ENCODE measurements at places on chromosomes 2 and 18.
A peak's percentile ranks its signal among the peaks of the same experiment; 100 is the strongest.

DNA sequence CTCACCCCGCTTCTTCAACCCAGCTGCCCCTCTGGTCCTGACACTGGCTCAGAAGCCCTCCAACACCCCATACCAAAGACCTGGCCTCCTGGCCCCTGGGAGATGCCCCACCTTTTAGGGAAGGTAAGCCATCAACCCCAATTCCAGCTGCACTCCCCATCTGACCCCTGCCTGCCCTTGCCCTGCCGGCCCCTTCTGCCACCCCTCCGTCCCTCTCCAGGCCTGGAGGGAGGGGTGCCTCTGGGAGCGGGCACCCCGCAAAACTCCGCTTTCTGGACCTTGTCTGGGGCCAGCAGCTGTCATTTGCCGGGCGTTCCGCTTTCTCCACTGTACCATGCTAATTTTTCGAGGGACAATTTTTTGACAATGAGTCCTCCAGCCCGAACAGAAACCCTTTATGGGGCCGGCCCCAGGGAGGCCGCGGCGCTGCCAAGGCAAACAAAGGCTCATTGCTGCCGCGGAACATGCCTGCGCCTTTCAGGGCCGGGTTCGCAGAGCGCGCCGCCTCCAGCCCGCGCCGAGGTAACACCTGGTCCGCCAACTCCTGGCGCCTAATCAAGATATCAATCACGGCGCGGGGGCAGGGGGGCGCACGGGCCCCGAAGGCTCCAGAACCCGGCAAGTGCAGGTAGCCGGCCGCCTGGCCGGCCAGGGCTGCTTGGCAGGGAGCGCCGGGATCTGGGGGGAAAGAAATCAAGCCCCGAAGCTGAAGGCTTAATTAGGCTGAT, 96.0 kb downstream of the INHBB start:
- peak; percentile 70 for DNase-seq

DNA sequence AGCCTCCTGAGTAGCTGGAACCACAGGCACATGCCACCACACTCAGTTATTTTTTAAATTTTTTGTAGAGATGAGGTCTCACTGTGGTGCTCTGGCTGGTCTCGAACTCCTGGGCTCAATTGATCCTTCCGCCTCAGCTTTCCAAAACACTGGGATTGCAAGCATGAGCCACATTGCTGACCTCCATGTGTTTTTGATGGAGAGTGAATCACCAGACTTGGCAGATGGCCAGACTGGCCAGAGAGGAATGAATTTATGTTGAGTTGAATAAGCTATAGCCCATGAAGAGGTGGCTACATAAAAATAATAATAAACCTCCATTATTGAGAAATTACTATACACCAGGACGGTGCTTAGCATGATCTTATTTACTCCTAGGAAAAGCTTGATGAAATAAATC, 91.5 kb downstream of the MREG start:
- no peak for DNase-seq

DNA sequence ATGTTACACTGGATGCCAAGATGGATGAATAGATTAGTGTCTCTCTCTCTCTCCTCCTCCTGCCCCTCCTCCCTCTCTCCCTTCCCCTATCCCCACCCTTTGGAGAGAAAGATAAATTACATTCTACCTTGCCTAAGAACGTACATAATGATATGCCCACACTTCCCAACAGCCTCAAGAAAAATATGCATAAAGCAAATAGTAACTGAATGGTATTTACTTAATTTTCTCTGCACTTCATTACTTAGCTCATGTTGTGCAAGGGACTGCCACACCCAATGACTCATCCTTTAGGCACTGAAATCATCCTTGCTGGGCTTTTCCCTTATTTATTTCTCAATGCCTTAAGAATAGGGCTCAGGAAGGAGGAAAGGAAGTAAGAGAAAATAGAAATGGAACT, 137.3 kb upstream of the PID1 start:
- DNase-seq: peak; percentile 37

- no peak for DNase-seq
Observed at GRCh38 chr2:72515696-72516095, 310.1 kb downstream of the EXOC6B start.

DNA sequence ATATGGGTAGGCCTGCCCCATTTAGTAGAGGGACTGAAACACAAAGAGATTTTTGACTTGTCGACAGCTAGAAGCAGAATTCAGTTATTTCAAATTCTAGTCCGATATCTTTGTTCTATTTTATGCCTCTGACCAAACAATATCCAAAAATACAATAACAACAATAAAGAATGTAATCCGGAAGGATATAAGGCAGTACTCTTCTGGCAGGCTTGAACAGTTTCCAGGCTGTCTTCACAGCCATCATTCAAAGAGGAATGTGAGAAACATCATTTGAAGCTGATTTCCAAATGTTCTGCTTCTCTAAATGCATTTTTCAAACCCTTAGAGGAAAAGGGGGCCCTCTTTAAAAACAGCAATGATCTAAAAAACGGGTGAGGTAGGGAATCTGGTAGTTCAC, 36.7 kb upstream of the SPTBN1 start:
- DNase-seq: no peak

- no peak for DNase-seq
Observed at GRCh38 chr18:74571895-74572680, 25.6 kb upstream of the ZNF407 start.

GRCh38 chr18:49228187-49228586, 232.3 kb downstream of the DYM start:
- DNase-seq: no peak

GRCh38 chr2:65049010-65049639, 7.1 kb upstream of the CEP68 start:
- no peak for DNase-seq

GRCh38 chr2:78999406-78999805, 26.1 kb upstream of the REG3G start:
- no peak for DNase-seq

- no peak for DNase-seq
Observed at GRCh38 chr18:24023185-24023814, 8.7 kb downstream of the TTC39C start.

DNA sequence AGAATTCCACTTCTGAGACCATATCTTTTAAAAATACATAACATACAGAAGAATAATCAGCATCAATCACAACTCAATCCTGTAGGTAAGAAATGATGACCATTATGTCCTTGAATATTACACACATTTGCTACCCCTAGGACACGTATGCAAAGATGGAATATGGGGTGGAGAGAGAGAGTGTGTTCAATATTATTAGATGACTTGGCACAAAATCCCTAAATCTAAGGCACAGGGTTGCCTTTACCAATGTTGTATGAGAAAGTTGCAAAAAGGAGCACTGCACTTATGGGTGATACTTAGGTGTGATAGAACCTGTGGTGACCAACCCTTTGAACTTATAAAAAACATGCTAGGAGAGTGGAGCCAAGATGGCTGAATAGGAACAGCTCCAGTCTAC, 326.2 kb upstream of the FSHR start:
- DNase-seq: no peak

DNA sequence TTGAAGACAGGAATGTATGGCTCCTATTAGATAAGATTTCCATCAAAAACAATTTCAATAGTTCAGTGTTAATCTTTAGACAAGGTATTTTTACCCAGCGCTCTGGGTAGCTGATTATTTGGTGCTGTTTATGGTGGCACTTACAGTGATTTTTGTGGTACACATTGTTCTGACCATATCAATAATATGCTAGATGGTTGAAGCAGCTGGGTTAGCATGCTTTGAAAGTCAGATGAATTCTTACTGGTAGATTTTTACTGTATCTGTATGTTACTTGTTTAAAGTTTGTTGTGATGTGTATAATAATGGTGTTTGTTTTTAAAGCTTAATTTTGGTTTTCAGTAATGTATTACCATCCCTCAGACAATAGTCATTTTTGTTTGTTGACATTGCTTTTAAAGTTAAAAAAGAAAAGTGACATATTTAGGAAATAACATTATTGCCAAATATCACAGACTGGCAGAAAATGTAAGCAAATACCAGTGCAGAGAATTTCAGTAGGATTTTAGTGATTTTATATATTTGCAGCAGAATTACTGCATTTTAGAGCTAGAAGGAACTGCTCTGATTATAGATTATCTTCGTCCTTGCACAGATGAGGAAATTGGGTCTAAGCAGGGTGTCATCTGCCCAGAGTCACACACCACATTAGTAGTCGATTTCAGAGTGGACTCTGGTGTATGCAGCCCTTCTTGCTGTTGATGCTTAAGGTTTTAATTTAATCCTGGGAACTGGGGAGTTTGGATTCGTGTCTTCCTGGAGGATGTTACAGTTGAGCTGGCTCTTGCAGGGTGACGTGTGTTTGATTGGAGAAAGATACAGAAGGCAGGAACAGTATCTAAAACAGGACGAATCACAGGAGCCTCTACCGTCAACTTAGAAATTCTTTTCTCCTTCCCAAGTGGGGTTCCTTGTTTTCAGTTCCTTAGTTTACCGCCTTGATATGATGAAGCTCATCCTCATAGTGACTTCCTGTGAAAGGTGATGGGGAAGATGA, 6.6 kb downstream of the SOCS6 start:
- DNase-seq: no peak

DNA sequence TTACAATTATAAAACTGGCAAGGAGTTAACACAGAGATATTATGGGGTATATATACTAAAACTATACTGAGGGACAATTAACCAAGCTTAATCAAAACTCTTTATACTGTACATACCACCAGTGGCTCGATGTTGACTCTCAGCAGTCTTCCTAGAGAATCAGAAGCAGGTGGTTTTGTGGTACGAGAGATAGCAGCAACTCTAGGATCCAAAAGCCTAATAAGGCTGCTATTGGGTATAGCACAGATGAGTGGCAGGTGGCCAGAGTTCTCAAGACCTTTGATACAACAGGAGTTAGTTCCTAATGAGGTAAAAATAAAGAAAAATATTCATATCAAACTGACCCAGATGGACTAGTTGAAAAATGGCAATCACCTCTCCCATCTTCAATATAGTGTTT, 45.5 kb upstream of the COL5A2 start:
- no peak for DNase-seq

GRCh38 chr2:42980764-42981416, 188.5 kb upstream of the HAAO start:
- peak; percentile 23 for DNase-seq

DNA sequence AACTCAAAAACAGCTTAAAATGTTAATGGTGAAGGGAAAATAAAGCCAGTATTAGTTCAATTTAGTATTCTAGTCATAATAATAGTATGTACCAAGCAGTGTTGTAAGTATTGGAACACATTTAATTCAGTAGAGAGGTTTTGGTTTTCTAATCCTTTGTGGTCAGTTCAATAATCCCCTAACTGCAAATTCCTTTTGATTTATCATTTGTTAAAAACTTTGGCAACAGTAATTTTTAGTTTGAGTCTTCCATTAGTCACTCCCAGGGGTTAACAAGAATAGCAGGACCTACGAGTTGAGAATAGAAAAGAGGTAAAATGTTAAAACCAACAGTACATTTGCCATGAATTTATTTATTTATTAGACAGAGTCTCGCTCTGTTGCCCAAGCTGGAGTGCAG, 10.7 kb downstream of the MRPL44 start:
- no peak for DNase-seq

DNA sequence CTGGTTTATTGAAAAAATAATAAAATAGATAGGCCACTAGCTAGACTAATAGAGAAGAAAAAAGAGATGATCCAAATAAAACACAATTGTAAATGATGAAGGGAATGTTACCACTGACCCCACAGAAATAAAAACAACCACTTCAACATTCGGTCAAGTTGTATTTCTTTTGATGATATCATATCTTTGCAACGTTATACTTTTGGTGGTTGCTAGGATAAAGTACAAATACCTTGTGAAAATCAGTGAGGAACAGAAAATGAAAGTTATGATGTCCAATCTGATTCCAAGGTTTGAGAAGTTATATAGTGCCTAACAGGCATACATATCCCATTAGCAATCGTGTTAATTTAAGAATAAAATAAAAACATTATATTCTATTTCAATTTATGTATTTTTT, 6.6 kb upstream of the ASNSD1 start:
- DNase-seq: no peak

- DNase-seq: no peak
Observed at GRCh38 chr2:43268066-43268953, 41.9 kb upstream of the ZFP36L2 start.

DNA sequence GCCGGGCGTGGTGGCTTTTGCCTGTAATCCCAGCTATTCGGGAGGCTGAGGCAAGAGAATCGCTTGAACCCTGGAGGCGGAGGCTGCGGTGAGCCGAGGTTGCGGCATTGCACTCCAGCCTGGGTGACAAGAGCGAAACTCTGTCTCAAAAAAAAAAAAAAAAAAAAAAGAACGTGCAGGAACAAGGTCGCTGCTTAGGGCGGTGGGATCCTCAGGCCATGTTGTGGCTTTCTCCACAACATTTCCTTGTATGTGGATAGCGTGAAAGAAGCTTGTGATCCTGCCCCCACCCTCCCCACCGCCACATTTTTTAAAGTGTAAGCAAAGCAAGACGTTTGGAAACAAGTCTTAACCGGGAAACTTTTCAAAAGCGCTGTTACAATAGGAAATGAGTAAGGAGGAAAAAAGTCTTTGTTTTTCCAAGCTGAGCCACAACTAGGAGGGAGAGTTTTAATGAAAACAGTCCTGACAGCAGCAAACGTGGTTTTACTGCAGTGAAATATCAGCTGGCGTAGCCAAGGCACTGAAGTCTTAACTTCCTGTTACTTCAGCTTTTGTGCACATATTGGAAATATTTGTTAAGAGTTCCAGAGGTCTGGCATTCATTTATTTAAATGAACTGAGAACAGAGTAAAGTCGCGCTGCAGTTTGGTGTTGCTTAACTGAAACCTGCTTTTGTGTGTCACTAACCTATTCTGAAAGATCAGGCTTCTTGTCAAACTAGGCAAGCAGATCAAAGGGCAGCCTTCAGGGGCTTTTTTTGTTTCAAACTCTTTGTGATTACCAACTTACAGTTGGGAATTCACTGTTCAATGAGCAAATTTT, 3.8 kb downstream of the TGIF1 start:
- DNase-seq: peak; percentile 54

GRCh38 chr2:3596901-3597417, 2.0 kb downstream of the COLEC11 start:
- no peak for DNase-seq

DNA sequence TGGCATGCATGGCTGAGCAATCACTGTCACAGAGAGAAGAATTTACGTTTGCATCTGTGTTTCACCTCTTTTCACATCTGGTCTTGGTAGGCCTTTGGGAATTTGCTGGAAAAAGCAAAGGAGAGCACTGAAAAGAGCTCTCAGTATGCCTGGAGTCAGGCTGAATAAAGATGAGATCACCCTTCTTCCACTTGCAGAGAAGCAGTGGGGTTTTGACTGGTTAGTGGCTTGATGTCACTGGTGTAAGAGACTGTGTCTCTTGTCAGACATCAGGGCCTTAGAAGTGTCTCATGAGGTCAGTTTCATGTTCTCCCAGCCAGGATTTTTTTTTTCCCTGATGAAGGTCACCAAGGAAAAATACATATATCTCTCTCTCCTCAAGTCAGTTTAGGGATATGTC, 353.8 kb downstream of the INSIG2 start:
- DNase-seq: no peak

- peak; percentile 42 for DNase-seq
Observed at GRCh38 chr2:168008646-168009195, 238.7 kb downstream of the STK39 start.

- DNase-seq: no peak
Observed at GRCh38 chr2:121999264-121999663, 243.8 kb downstream of the TSN start.

All from left colon (tissue), 2 donors.